CD14-positive monocyte (primary cell): ENCODE measurements at places on chromosomes 4 and X.

- no peak for DNase-seq
Measured at GRCh38 chrX:67961516-67961915, 417.7 kb downstream of the AR start.

DNA sequence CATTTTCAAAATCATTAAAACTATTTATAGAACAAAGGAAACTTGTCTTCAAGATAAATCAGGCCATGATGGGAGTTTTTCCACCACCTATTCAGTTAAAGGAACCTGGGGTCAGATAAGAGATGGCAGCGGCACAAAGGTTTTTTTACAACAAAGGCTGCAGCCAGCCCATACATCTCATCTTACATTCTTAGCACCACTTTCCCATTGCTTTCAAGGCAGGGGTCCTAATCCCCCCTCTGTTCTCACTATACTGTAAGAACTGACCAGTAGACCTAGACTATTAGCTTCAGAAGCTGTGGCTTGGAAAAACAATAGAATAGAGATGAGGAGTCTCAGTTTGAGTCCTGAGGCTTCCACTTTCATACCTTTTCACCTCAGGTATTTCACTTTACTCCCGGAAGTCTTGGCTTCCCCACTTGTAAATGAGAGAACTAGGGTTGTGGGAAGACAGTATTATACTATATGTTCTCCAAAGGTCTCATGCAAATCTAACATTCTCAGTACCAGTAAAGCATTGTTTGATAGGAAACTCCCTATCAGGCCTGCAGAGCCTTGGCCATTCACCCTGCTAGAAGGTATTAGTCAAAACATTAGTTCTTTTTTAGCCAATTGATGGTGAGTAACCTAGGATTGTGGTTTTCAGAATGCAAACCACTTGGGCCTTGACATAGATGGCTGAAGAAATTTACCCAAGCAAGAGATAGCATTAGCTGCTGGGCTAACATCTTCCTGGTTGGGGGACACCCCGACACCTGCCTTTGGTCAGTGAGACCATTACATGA is 182.9 kb upstream of the PBDC1 start:
- no peak for DNase-seq

- DNase-seq = no peak
Measured at GRCh38 chrX:40062525-40063155, 35.1 kb downstream of the BCOR start.

- DNase-seq = no peak
Measured at GRCh38 chr4:30989508-30989907, 269.3 kb downstream of the PCDH7 start.

- DNase-seq = no peak
Measured at GRCh38 chrX:144275843-144276242, 392.0 kb downstream of the UBE2NL start.

GRCh38 chrX:132563976-132564375 is 75.1 kb upstream of the MBNL3 start:
- no peak for DNase-seq

- no peak for DNase-seq
Measured at GRCh38 chr4:118676128-118676527, 9.1 kb upstream of the METTL14 start.

GRCh38 chr4:21688596-21689265 is 259.8 kb downstream of the KCNIP4 start:
- no peak for DNase-seq

DNA sequence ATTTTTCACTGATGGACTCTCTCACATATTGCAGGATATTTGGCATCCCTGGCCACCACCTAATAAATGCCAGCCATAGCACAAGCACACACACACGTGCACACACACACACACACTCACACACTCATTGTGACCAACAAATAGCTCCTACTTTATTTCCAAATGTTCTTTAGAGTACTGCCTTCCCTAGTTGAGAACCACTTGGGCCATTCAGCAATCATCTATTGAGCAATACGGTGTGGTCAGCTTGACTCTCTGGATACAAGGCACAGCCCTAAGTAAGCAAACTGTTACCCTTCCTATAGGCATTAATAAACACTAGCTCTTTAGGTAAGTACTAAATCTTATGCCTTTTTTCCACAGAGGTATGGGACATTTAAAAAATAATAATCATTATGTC is 21.1 kb downstream of the CORIN start:
- no peak for DNase-seq

DNA sequence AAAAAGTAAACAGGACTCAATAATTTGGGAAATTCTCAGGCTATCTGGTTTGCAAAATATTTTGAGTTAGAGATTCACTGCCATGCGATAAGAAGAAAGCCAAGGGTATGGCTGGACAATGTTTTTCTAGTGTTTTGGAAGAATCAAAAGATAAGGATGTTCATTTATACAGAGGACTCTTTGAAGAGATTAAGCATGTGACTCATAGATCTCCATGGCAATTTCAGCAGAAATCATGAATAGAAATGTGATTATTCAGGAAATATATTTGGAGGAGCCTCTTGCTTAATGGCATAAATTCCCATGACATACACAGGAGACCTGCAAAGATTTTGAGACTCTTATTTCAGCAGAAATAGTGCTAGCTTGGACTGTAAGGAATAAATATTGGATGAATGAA is 16.7 kb upstream of the FRAS1 start:
- no peak for DNase-seq

DNA sequence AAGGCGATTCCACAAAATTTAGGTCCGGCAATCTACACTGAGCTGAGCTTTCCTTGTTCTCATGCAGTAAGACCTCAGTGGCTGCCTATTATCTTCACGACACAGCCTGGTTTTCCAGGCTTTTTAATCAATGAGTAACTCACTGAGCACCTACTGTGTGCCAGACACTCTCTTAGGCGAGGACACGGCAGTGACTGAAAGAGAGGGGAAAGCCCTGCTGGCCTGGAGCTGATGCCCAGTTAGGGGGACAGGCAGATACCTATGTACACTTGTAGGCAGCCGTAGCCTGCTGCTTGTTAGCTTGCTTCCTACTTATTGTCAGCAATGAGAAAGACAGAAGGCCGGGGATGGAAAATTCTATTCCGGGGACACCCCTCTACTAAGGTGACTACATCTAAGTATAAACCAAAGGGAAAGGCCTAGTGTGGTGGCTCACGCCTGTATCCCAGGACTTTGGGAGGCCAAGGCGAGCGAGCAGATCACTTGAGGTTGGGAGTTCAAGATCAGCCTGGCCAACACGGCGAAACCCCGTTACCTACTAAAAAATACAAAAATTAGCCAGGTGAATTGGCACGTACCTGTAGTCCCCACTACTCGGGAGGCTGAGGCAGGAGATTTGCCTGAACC is 3.8 kb downstream of the WDR1 start:
- no peak for DNase-seq

GRCh38 chr4:104015680-104016079 is 295.9 kb upstream of the TACR3 start:
- no peak for DNase-seq

- no peak for DNase-seq
Measured at GRCh38 chr4:95998311-95998710, 158.4 kb downstream of the PDHA2 start.

DNA sequence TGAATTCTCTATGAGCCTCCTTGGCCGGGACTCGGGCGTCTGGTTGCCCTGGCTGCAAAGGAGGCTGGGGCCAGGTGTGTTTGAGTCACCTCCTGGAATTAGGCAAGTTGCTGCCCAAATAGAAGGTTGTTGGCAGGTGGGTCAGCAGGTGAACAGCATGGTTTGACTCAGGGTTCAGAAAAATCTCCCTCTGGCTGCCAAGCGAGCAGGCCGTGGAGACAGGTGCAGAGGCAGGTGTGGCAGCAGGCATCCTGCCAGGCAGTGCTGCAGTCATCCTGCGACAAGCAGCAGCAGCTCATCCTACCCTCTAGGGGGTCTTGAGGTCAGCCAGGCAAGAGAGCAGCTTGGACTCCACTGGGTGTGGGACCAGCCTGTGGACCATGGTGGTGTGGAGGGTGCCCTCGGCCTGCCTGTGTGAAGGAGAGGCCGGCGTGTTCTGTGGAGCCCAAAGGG is 8.2 kb downstream of the MSANTD1 start:
- no peak for DNase-seq

GRCh38 chr4:170389411-170389810 is 299.7 kb upstream of the AADAT start:
- DNase-seq = no peak

DNA sequence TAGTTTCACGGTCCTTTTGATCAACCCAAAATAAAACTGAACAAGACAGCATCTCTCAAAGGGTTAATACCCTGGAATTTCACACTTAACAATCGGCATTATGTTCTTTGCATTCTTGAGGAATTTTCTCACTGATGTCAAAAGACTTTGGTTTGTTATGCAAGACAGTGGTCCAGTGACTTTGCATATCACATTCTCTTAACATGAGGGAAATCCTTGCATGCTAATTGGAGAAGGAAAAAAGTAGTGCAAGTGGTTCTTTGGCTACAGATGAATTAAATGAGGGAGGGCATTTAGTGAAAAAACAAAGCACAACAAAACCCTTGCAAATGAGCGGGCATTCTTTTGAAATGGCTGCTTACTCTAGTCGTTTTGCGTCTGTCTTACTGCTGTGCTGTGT is 105.1 kb upstream of the LIMCH1 start:
- DNase-seq = peak; percentile 27

DNA sequence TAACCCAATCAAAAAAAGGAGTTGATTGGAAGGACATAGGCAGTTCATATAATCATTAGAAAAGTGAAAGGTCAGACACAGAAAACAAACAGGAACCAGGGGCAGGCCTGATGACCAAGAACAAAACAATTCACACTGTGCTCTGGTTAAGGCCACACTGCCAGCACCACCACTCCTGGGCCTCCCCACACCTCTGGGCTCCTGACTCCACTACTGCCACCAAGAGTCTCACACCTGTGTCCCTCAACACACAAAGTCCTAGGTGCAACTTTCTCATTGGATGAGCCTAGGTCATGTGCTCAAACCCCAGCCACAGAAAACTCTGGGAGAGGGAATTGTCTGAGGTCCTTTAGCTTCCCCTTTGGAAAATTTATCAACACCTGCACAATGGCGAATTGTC is 11.1 kb upstream of the FAM9C start:
- DNase-seq = no peak

GRCh38 chr4:168724686-168725411 is 228.0 kb downstream of the PALLD start:
- DNase-seq = no peak

- no peak for DNase-seq
Measured at GRCh38 chrX:49147936-49148335, 14.6 kb upstream of the MAGIX start.

DNA sequence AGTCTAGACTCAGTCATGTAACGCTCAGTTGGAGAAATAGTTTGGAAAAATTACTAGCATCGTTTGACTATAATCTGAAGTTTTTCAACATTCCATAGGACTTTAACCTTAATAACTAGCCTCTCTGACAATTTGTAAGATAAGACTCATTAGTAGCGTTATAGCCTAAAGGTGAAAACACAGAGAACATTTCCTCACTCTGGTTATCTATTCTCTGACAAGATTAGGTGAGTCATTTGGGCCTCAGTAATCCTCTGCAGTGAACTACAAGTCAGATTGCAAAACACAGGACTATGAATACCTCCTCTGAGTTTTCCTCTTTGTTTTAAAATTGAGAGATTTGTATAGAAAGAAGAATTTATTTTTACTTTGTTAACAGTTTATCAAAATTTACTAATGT is 31.8 kb upstream of the PDLIM5 start:
- DNase-seq = no peak

DNA sequence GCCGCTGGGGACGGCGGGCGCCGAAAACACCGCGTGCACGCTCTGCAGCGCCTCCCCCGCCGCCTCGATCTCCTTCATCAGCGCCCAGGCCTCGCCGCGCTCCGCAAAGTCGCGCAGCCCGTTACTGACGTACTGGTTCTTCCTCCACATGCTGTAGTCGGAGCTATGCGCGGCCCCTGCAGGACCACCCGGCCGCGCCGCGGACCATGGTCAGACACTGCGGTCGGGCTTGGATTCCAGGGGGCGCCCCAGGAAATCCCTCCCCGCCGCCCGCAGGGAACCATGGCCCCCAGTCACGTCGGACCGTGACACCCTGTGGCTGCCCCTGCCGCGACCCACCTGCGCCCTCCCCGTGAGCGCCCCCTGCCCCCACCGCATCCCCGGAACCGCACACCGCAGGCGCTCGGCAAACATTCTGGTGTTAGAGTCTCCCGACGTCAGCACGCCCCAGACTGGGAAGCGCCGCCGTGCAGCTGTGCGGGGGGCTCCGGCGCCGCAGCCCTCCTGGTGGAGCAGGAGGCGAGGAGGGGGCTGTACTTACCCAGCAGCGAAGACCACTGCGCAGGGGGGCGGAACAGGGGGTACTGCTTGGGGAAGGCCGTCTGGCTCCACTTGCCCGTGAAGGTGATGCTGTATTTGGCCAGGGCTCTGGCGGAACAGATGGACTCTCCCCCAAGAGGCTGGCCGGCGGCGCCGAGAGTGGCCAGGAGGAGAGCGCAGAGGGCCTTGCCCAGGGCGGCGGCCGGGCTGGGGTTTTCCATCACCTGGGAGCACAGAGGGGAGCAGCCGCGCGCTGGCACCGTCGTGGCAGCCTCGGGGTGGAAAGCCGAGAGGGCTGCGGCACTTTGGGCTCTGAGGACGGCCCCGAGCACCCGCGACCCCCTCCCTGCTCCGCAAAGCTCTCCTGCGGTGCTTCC is 814 bp downstream of the SPON2 start:
- DNase-seq = peak; percentile 29

DNA sequence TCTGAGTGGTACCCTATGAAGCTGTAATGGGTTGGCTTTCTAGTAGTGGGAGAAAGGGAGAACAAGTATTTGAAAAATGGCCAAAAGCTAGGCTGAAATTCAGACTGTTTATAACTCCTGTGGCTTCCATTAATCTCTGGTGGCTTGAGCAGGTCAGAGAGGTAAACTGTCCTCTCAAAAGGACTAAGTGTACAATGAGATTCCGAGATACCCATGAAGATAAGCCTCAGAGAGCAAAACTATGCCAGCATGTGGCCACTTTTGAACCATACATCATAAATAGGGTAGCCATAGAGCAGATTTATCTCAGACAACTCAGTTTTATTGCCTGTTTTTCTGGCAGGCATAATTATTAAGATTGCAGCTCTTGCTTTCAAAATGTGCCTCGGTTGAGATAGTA is 89.2 kb downstream of the CHRDL1 start:
- DNase-seq = no peak

DNA sequence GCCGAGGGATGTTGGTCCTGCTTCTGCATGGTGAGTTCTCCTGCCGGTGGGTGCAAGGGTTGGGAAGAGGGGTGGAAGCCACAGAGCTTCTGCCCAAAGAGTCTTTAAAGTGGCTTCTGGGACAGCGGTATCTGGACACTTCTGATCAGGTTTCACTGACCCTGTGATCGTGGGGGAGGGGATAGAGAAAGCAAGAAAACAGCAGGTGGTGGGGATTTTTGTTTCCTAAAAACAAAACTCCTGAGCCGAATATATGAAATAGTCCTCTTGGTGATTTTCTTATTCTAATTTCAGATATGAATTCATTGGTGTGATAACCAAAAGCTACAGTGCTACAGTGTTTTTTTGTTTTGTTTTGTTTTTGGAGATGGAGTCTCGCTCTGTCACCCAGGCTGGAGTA is 754 bp downstream of the NYX start:
- no peak for DNase-seq

- no peak for DNase-seq
Measured at GRCh38 chrX:148976571-148977400, 476.4 kb downstream of the AFF2 start.
